ENCODE measurements at places on chromosomes 1 and 21.

DNA sequence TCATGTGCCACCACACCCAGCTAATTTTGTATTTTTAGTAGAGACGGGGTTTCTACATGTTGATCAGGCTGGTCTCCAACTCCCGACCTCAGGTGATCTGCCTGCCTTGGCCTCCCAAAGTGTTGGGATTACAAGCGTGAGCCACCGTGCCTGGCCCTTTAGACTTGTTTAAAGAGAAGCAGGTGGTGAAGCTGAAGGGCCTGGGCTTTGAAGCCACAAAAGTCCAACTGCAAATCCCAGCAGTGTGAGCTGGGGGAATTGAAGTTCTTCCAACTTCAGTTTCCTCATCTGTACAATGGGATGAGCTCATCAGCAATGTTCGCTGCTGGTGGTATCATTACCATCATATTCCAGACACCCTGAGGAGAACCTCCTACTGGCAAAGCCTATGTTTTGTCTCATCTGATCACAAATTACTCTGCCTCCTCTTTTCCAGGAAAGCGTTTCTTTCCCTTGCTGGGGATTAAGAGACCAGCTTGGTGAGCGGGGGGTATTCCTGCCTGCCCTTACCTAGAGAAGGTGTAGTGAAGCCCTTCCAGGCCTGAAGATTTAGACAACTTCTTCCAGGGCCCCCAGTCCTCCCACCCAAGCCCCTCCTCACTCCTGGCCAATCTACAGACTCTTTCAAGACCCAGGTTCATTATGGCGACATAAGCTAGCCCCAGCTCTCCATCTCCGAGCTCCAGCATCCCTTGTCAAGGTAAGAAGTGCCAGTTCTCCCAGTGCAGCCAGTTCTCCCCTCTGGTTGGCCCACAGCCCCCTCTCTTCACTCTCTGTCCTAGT is 2.4 kb upstream of the SHISA4 start:
- DNase-seq = no peak

- no peak for DNase-seq
Measured at GRCh38 chr1:81703756-81704463, 96.8 kb upstream of the ADGRL2 start.

DNA sequence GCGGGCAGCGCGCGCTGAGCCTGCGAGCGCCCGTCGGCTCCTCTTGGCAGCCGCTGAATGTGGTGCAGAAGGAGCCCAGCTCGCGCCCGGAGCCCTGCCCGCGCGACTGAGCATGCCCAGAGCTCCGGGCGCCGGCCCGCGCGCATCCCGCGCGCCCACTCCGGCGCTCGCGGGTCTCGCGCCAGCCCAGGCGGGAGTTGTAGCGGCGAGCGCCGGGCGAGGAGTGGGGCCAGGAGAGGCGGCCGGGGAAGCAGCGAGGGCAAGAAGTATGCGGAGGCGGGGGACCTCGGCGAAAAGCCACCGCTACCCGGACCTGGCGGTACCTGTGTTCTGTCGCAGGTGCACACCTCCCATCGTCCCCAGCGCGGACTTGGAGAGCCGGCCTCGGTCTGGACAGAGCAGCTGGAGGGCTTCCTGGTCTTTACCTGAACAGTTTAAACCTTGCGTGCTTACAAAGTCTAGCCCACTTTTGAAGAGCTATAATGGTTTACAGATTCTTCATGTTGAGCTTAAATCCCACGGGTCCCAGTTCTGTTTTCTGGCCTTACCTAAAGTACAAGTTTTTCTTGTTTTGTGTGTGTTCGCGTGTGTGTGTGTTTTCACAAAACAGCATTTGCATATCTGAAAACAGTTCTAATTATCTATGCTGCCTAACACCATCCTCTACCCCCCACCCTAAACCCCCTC is at the start of gene DDAH1:
TSS of gene DDAH1 (minus strand) at position 61 of the 687 bp plus-strand sequence. CDS start 114 bp downstream, outside the sequence.
- DNase-seq = peak; percentile 79

DNA sequence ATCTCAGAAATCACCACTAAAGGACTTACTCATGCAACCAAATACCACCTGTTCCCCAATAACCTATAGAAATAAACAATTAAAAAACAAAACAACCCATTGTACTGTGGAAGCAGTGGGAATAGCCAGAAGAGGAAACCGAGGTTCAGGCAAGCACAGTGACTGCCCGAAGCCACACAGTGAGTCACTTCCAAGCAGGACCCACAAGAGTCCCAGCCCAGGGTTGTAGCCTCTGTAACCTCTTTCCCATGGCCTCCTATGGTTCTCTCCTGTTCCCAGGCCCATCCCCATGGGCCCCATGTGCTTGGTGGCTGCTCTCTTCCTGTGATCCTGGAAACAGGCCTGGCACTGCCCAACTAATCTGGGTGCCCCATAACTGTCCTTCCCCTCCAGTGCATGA is 29.0 kb upstream of the HTR1D start:
- DNase-seq = no peak

GRCh38 chr1:201760516-201760915 is 68.4 kb upstream of the IPO9 start:
- DNase-seq = no peak

GRCh38 chr1:235946571-235946981 is 79.9 kb upstream of the LYST start:
- no peak for DNase-seq

GRCh38 chr1:30513396-30514136 is 209.8 kb downstream of the MATN1 start:
- DNase-seq = no peak

- DNase-seq = no peak
Measured at GRCh38 chr1:219239518-219239917, 65.8 kb downstream of the LYPLAL1 start.

GRCh38 chr1:158055854-158056253 is 62.4 kb downstream of the KIRREL1 start:
- DNase-seq = peak; percentile 55

DNA sequence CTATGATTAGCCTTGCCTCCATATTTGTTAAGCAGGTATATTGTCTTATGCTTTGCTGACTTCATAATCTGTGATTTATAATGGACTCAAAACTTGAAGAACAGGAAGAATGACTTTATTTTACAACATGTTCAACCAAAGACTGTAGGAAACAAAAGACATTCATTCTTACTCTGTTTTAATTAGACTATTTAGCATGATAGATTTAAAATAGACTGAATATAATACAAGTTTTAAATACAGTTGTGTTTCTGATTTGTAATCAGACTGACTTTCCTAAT is 63.1 kb downstream of the CDC14A start:
- no peak for DNase-seq

DNA sequence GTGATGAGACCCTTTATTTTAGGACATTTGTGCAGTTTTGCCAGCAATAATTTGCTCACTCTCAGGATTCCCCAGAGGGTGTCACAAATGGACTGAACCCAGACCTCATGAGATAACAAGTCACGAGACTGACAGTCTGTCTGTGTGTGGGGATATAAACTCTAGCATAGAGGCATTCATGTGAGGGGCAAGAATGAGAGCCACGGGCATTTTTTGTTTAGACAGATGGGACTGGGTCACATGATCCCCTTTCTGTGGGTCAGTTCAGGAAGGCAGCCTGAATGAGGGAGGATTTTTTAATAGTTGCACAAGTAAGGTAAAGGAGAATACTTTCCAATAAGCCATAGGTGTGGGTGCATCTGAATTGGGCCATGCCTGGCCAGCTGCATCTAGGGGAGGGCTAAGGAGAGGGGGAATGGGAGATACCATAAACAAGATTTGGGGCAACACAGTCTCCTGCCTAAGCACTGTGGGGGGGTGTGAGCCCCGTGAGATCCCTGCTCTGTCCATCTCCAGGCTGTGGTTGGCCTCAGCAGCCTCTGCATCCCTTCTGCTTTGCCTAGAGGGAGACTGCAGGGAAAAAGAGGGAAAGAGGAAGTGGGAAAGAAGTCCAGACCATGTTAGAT is 66.6 kb downstream of the NAV1 start:
- DNase-seq = no peak

- DNase-seq = no peak
Measured at GRCh38 chr21:25625036-25625435, 14.0 kb upstream of the JAM2 start.

DNA sequence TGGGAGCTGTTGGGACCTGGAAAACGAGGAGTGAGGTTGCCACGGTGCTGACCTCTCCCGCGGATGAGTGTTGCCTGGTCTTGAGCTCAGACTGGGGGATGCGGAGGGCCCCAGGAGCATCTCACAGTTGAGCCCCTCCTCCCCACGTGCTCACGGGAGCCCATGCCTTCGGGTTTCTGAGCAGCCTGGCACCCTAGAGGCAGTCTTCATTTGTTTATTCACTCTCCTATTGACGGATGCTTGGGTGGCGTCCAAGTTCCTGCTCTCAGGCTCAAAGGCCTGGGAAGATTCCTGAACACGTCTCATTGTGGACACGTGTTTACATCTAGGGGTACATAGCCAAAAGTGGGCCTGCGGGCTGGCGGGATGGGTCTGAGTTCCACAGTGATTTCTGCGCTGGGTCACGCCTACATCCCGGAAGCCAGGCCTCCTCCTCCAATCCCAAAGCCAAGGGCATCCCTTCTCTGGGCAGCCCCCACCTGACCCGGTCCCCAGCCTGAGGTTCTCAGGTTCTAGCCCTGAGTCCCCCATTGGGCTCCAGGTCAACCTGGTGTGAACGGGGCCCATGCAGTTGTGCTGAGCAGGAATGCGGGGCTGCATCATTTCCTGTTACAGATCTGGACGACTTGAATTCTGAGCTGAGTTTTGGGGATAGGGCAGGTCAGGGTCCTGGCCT is 14.7 kb downstream of the WNT3A start:
- DNase-seq = peak; percentile 4
